ENCODE measurements at places on chromosomes 5 and 9. TPM values are rescaled to one million over a fixed set of nuclear protein-coding genes. Genes with fewer than 3 reads are reported as not detected.

- DNase-seq = peak; percentile 73
Observed at GRCh38 chr5:1511048-1511447, 12.7 kb downstream of the LPCAT1 start.

- no peak for DNase-seq
Observed at GRCh38 chr9:93183663-93184431, at the start of gene WNK2. WNK2 (plus strand) TSS chr9:93184139; CDS start chr9:93184930, 791 bp downstream.

DNA sequence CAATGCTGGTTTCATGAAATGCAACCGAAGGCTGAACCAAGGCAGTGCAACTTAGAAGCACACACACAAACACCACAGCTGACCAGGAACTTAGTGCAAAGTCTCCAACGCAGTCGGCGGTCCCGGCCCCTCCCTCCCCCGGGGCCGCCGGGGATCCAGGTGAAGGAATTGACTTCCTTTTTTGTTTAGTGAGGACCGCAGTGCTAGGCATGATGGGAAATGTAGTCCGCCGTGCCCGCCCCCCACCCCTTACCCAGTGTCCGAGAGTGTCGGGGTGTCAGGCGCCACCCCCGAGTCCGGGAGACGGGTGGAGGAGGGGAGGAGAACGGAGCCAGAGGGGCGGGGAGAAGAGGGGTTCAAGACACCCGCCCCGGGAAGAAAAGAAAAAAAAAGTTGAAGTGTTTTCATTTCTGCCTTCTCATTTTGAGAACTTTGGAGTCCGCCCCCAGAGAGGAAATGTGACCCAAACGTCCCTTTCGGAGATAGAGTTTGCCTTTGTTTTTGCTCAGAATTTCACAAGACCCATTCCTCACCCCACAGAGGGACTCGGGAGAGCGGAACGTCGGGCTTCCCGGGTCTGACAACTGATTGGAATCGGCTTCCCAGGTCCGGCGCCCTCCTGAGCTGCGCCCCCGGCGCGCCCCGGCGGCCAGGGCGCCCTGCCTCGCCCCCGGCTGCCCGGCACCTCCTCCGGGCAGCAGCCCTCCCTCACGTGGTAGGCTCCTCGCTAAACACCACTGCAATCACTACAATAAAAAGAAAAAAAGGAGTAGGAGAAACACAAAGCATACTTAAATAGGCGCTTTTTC is 2.0 kb downstream of the IER5L start:
- peak; percentile 94 for DNase-seq

The IFNA13 gene
- total RNA-seq = not detected

The NMRK1 gene
- total RNA-seq = 33.1 TPM

DNA sequence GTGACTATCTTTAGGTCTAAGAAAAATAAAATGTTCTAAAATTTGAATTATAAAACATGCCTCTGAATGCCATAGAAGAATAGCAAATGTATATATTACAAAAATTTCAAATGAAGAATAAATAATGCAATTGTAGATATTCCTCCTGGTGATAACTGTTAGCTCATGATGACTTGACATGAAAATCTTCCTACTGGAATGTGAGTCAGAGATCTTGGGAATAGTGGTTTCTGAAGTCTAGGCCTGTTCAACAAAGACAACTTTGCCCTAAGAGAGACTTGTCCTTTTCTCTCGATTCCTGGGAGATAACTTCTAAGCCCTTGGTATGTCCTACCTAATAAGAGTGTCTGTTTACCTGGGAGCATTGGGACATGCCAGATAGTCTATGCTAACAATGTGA is 746.3 kb upstream of the RIOK2 start:
- no peak for DNase-seq

The SLC1A1 gene
- total RNA-seq = 3.0 TPM

GRCh38 chr5:128815201-128815600 is 150.1 kb upstream of the SLC27A6 start:
- DNase-seq = no peak

DNA sequence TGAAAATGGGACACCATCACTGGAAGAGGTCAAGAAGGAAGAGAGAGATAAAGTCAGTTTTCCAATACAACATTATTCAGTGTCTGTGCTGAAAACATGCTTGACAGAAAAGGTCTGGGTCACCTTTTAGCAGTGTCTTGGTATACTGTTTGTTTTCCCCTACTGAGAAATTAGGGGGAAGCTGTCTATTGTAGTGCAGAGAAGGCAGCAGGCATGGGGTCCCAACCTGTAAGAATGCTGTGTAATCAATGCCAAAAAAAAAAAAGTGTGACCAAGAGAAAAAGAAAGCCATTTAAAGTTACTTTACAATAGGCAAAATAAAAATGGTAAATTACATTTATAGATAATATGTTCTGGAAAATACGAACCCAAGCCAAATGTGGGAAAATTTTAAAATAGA is 139.3 kb downstream of the RAB3C start:
- no peak for DNase-seq

The PTGS1 gene
- total RNA-seq = 20.3 TPM

DNA sequence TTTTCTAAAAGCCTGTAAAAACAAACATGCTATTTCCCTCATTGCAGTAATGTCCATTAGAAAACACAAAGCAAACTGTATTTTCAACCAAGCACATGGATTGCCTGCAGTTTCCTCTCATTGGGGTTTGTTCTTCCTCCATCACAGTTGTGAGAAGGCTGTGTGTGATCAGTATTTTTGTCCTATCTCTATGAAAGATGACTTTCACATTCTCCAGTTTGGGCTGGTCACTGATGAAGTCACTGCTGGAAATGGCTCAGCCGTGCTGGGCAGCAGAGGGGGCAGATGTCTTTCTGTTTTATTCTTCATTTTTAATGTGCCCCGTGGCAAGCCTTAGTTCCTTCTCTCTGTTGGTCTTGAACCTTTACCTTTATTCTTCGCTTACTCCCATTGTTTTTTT is 288.9 kb upstream of the MPDZ start:
- DNase-seq = no peak

DNA sequence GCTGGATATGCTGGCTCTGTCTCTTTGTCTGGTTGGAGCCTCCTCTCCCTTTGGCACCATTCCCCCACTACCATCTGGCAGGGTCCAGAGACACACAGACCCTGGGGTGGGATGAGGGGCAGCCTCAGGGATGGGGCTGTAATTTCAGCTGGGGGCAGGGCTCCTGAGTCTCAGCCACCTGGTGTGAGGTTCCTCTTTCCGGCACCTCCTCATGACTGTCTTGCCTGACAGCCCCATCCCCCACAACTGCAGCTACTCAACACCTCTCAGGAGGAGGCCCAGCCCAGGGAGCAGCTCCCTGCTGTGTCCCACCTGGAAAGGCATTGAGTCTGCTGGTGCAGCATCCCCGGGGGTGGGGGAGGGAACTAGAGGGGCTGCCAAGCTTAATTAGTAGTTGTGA is 11.7 kb upstream of the RPS14 start:
- no peak for DNase-seq

The PPP6C gene
- total RNA-seq = 47.0 TPM
